ENCODE measurements at places on chromosomes 4 and X.

- DNase-seq, result no peak
Measured at GRCh38 chr4:107058828-107059227, 22.7 kb upstream of the DKK2 start.

GRCh38 chrX:136159611-136160025 lies 12.3 kb downstream of the FHL1 start:
- DNase-seq, result no peak

DNA sequence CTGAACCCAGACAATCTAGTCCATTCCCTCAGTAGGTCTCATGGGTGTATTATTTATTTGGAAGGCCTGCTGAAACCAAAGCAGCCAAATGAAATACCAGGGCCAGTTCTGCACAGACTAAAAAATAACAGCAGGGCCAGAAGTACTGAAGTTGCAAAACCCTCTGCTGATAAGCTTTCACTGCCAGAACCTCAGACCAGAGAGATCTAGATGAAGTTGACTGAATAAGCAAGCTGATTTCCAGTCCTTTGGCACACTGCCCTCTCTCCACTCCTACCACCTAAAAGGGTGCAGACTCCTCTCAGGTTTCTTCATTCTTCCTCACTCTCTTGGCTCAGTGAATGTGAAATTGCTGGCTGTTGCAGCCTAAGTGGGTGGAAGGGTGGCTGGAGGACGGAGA lies 276.7 kb upstream of the KLF3 start:
- peak; percentile 94 for DNase-seq

- DNase-seq, result peak; percentile 31
Measured at GRCh38 chr4:169275180-169275579, 4.4 kb upstream of the SH3RF1 start.

DNA sequence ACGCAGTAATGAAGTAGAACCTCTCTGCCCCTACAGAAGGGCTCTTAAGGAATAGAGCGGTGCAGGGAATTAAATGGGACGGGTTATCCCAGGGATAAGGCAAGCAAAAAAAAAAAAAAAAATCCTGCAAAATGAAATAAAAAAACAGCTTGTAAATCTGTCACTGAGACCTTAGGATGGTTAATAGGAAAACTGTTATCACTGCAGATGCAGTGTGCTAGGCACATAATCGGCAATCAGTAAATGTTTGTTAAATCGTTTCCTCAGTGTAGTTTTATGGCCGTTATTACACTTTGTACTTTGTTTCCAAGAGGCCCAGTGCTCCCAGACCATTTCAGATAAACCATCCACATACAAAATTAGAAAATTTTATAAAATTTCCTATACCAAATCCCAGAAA lies 1.0 kb downstream of the HNRNPH2 start:
- DNase-seq, result no peak

GRCh38 chr4:62285026-62285425 lies 1084.9 kb downstream of the ADGRL3 start:
- DNase-seq, result no peak

DNA sequence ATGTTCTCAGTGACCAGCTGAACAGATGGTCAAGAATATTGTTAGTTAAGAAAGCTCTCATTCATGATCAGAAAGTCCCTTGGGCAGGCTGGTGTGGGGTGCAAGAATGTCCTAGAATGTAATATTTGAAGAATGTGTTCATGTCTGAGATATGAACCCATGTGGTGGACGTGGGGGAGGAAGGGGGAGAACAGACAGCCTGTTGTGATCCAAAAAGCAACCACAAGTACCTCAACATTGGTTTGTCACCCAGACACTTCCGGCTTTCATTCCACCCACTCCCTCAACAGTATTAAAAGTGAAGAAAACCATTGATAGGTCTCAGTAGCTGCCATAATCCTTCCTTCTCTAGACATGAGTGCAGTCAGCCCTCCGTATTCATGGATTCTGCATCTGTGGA lies 82.2 kb downstream of the MAML3 start:
- peak; percentile 94 for DNase-seq

- DNase-seq, result peak; percentile 66
Measured at GRCh38 chr4:141158219-141158618, 24.9 kb upstream of the RNF150 start.

DNA sequence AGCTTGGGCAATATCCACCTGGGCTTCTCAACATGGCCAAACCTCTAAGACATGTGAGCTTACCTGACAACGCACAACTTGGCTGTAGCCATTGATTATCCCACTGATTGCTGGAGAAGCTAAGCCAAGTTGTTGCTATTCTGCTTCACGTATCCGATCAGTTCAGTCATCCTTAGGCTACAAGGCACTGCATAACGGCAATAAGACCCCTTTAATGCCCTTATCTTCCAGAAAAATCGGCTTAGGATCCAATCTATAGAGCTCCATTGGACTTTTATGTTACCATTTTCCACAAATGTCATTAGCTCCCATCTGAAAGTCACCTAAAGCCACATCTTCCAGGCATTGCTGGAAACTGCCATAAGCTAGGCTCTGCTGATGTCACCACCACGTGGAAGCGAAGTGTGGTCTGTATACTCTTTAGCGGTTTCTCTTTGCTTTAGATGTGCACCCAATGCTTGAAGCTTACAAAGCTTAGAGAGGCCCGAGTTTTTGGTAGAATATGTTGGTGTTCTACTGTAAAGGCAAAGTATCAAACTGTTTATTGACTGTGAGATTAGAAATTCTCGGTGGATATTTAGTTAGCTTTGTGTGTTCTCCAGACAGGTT lies 163.1 kb downstream of the CPE start:
- no peak for DNase-seq

DNA sequence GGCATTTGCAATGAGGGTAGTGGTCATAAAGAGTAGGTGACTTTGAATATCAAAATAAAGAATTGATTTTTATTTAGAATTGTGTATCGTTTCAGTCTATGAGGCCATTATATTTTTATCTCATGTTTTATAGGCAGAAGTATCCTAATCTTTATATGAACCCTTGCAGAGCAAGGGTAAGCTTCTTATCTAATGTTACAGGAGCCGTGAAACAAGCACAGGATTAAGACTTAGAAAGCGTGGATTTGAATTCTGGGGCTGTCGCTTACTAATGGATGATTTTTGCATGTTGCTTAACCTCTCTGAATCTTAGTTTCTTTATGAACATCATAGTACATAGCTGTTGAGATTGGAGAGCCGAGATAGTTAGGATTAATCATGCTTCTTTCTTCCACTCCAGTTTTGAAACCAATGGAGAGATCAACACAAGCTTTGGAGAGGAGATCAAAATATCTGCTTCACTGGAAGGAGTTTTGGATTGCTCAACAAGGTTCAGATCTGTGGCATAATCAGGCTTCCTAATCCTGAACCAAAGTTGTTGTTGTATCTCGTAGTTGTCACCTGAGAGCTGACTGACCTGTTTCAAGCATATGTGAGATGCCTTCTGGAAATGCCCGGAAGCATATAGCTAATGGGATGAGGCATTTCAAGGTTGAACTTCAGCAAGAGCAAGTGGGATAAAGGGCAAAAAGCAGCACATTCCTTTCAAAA lies 166.9 kb upstream of the GK2 start:
- no peak for DNase-seq

- DNase-seq, result no peak
Measured at GRCh38 chr4:74023709-74024108, 14.8 kb downstream of the CXCL3 start.

DNA sequence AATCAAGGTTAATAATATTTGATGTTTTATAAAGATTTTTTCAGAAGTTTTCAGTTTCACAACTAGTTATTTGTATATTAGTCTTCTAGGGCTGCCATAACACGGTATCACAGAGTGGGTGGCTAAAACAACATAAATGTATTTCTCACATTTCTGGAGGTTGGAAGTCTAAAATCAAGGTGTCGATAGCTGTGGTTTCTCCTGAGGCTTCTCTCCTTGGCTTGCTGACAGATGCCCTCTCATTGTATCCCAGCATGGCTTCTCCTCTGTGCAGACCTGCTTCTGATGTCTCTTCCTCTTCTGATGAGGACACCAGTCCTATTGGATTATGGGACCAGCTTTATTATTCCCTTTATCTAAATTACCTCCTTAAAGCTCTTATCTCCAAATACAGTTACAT lies 1456.6 kb downstream of the STIM2 start:
- DNase-seq, result no peak

GRCh38 chr4:169152899-169153298 lies 117.9 kb downstream of the SH3RF1 start:
- DNase-seq, result no peak

Data from fibroblast of pulmonary artery (primary cell).